ENCODE measurements at places on chromosomes 5 and 9.

- DNase-seq: peak; percentile 55
Observed at GRCh38 chr5:95673081-95673480, 9.7 kb downstream of the SPATA9 start.

GRCh38 chr5:76114179-76114851 is 31.1 kb downstream of the SV2C start:
- DNase-seq: no peak

- no peak for DNase-seq
Observed at GRCh38 chr9:124004593-124004992, 7.0 kb upstream of the LHX2 start.

GRCh38 chr5:132364319-132364718 is 5.2 kb upstream of the SLC22A5 start:
- DNase-seq: peak; percentile 59

DNA sequence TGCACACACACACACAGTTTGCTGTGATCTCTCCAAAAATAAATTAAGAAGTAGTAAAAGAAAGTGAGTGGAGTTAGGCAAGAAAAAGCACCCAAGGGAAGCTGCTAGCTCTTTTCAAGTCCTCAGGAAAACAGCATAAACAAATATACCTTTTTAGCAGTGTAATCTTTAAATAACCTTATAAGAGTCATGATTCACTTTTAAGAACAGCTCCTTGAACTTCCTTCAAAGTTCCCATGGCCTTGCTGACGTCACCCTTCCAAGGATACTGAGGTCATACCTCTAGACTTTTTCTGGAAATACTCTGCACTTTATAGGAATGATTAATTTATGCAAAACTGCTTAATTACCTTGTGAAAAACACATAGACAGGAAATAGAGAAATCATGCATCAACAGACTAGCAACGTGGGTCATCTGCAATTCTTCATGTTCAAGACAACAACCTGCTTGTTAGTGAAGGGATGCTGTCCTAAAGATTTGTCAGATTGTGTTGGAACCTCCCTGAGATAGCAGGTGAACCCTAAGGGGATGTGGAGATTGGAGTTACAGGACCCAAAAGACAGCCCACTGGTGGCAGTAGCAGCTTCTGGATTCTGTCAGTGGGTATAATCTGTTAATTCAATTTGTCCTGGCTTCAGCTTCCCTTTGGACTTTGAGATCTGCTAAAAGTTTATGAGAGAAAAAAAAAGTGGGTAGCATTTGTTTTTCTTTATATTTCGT is 229.0 kb downstream of the ELAVL2 start:
- DNase-seq: no peak

GRCh38 chr9:134064711-134065110 is 3.1 kb downstream of the BRD3 start:
- DNase-seq: no peak

DNA sequence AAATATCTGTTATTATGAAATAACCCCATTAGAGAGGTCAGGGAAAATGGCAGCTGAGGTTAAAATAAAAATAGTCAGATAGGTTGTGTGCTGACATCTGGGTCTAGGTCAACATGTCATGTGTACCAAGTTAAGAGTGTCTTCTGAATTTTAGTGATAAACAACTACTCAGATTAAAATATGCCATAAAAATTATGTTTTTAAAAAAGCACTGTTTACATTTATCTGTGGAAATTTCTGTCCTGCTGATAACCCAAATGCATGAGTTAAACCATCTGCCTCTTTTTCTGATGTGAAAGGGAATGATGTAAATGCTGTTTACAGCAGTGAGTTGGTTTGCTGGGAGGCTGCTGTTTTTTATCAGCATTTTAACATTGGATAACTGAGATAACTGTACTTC is 361.2 kb upstream of the TARS1 start:
- no peak for DNase-seq

DNA sequence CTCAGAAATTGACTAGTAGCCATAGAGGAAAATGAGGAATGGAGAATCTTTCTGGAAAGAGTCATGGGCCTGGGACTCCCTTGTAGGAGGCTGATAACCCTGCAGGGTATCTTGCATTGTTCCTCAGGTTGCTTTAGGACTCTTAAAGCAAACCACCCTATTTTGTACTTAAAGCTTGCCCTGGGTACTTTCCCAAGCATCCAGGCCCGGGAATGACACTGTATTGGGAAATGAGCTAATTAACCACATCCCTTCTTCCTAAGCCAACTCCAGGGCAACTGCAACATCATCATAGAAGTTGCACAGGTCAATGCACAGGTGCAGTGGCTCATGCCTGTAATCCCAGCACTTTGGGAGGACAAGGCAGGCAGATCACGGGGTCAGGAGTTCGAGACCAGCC is 55.9 kb downstream of the UGCG start:
- peak; percentile 82 for DNase-seq

DNA sequence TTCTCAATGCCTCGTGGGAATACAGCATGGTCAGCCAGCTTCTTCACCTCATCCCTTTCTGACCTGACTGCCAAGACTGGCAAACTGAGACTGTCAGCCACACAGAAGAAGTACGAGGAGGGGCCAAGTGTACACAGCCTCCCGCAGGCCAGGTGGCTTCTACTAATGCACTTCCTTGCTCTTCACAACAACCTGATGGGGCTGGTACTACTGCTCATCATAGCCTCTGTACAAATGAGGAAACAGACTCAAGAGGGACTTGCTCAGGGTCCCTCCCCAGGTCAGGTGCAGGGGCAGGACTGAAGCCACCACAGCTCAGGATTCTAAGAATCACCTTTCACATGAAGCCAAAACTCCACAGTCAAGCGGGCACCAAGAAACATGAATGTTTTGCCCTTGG is 21.3 kb downstream of the NIPAL4 start:
- DNase-seq: no peak

- DNase-seq: peak; percentile 71
Observed at GRCh38 chr5:136042665-136043121, 13.9 kb downstream of the TGFBI start.

- no peak for DNase-seq
Observed at GRCh38 chr5:68268101-68268851, 52.7 kb downstream of the PIK3R1 start.

DNA sequence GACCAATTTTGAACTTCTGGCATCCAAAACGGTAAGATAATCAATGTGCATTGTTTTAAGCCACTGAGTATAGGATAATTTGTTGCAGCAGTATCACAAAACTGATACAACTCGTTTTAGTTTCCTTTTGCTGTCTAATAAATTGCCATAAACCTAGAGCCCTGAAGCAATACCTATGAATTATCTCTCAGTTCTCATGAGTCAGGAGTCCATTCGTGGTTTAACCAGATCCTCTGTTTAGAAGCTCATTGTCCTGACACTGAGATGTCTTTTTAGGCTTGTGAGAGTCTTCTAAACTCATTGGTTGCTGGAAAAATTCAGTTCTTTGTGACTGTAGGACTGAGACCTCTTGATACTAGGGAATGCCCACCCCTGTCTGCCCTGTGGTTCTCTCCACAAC is 262.9 kb downstream of the SEMA5A start:
- peak; percentile 69 for DNase-seq

DNA sequence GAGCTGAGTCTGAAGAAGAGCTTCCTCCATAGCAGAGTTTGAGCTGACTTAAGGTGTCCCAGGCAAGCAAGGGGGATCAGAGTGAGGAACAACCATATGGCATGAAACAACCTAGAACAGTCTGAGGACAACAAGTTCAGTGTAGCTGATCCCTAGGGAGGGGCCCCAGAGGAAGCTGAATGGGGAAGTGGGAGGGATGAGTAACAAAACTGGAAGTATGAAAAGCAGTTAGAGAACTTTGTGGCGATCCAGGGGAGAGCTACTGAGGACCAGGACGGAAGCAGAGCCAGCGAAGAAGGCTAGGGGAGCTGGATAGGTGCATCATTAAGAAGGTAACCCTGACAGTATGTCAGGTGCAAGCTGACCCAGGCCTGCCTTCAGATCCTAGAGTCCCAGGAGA is 580.8 kb downstream of the BNC2 start:
- no peak for DNase-seq

- peak; percentile 61 for DNase-seq
Observed at GRCh38 chr5:38426490-38426889, 130.0 kb downstream of the LIFR start.

DNA sequence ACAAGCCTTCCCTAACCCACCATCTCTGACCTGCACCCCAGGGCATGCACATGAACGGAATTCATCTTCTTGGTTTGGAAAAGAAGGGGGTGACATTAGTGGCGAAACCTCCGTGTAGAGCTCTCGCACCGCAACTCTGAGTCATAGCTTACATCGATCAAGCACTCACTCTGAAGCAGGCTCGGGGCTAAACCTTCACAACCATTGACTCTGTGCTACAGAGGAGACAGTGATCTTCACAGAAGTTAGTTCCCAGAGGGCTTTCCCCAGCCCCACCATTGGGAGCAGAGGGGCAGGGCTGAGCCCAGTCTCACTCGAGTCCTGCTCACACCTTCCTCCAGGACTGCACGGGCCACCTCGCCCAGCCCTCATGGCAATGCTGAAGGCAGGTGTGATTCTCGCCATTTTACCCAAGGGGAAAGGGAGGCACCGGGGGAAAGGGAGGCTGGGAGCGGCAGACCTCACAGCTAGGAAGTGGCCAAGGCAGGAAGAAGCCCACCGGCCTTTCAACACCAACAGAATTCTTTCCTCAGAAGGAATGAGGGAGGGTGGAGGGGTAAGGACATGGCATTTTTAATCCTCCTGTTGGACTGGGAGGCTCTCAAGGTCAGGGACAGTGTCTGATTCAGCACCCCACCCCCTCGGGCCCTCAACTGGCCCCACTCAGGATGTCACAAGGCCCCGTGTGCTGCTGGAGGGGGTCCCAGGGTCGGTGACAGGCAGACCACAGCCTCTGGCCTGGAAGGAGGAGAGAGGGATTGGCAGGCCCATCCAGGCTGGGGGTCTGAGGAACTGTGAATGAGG is 25.9 kb upstream of the IL17B start:
- DNase-seq: peak; percentile 96

DNA sequence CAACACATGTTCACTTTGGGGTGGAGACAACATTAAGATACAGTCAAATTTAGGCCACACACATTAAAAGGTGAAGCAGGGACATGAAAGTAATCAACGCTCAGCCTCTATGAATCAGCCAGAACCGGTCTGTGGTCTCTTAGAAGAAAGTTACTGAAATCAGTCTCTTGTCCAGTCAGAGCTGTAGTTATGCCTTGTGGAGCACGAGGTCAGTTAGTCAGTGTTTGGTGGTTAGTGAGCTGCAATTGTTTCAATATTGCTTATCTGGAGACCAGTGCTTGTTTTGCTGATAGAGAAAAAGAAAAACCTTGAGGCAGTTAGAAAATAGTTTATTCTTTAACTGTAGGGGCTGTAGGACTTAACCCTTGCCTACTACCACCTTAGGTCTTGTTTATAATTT is 157.8 kb upstream of the RASEF start:
- DNase-seq: peak; percentile 40

DNA sequence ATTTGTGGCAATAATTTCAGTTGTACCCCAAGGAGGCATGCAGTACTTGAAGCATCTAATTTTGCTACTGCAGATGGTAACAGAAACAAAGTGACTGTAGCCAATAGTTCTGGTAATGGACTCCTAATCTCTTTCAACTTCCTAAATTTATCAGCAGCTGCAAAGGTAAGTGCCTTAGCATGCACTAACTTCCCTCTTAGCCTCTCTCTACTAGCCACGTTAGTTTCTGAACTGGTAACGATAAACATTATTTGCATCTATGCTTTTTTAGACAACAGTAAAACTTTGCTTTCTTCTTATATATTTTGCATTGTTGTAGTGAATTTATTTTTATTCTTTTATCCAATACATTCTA is 6.2 kb upstream of the CKS2 start:
- DNase-seq: no peak

DNA sequence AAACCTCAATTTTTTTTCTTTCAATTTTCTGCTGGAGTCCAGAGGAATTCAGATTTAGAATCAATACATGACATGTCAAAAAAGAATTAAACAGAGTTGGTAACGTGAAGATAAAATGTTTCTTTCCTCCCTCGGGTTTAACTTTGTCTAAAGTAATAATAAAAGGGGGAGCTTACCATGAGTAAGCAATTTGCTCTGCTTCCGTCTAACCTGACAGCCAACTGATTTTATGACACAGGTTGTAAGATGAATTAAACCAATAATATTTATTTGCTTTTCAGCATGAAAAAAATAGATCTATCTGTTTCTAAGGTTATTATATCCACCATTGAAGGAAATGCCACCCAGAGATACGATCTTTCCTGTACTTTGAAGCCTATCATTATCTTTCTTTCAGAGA is 352.6 kb downstream of the OSTF1 start:
- no peak for DNase-seq

- no peak for DNase-seq
Observed at GRCh38 chr5:56974241-56974640, 22.3 kb upstream of the MIER3 start.

- DNase-seq: peak; percentile 89
Observed at GRCh38 chr9:113340011-113340699, at the start of gene WDR31. WDR31 (minus strand) TSS chr9:113340275; CDS start chr9:113332022, 8,253 bp downstream.

DNA sequence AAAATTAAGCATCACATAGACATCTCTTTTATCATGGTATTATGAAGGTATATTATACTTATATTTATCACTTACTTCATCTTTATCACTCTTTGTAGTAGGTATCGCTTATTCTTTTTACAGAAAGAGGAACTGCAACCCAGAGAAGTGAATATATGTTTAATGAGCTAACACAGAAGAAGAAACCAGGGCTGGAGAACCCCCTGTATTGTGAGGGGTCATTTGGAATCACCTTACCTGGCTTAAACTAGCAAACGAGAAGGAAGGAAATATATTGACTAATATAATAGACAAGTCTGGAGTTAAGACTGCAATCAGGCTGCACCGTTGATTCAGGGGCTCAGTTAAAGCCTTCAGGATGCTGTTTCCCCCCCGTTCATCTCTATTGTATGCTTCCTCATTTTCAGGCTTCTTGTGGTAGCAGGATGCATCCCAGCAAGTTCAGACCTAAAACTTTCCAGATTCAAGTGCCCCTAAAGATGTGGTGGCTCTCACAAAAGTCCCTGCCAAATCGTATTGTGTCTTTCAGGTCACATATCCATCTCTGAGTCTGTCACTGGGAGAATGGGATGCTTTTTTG is 146.4 kb downstream of the GCNT1 start:
- no peak for DNase-seq

DNA sequence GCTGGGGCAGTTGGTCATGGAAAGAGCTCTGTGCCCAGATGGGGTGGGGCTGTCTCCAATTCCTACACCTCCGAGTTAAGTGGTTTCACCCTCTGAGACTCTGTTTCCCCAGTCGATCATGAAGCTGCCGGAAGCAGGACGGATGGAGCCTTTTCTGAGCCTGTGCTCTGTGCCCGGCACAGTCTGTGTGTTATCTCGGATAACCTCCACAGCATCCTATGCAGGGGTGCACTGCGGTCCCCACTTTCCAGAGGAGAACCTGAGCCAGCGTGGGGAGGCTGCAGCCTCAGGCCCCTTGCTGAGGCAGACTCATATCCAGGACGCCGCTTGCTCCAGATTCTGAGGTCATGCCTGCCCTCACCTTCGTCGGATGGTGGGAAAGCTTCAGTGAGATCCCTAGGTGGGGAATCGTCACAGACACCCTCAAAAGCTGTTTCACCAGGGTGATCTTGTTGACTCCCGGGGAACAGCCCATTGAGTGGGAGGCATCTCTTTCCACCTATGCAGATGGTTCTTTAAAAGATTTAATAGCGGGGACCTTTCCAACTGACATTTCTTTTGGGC is 6.9 kb upstream of the COL5A1 start:
- no peak for DNase-seq

GRCh38 chr9:20200991-20201431 is 412.2 kb upstream of the SLC24A2 start:
- no peak for DNase-seq

- DNase-seq: no peak
Observed at GRCh38 chr9:122222791-122223190, 6.0 kb downstream of the LHX6 start.
